ENCODE measurements at places on chromosomes 6 and 20.

DNA sequence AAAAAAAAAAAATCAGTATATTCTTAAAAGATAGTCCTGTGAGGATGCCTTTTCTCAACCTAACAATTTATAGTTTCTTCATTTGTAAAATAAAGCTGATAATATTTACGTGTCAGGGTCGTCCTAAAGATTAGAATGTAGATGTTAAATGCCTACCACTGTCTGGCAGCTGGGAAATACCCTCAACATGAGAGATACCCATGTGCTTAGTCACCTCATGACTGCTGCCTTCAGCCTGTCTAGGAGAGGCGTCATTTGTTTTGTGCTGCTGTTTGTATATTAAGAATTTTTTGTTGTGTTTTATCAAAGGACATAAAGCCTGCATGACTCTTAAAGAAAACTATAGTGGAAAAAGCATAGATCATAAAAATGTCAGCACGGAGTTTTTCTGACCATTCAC is 9.5 kb downstream of the FAM120B start:
- DNase-seq, result no peak

DNA sequence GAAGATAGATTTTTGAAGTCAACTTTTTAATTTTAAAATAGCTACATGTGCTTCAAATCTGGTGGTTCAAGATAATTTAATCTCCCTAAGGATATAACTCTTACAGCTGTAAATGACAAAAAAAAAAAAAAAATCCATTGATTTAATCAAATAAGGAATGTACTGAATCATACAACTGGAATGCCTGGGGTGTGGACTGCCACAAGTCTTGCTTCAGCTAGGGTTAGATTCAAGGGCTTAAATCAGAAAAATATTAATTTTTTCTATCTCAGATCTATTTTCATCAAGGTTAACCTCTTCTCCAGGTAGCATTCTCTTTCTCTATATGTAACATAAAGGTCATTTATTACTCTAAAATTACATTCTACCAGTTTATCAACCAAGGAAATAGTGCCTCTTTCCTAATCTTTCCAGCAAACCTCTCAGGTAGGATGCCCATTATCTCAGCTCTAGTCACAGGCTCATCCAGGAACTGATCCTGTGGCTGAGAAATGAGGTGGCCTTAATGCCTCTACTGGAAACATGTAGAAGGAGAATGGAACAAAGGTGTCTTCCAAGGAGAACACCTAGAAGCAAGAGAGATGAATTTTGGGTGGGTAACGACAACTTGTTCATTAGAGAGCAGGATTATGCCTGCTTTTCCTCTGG is 466.9 kb downstream of the CBLN4 start:
- no peak for DNase-seq

DNA sequence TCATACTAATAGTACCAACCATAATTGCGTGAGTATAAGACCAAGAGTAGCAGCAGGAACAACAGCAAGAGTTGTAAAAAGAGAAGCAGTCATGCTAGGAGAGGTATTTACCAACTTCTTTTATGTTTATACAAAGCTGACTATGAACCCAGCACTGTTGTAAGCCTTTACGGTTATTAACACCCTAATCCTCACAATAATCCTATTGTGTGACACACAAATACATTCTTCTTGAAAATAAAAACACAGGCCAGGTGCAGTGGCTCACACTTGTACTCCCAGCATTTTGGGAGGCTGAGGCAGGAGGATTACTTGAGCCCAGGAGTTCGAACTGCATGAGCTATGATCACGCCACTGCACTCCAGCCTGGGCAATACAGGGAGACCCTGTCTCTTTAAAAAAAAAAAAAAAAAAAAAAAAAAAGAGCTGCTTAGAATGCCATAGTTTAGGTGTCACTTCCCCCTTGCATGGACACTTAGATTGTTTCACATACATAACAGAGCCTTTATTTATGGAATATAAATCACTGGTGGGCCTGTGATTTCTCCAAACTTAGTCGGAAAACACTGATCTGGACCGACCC is 20.2 kb downstream of the HCK start:
- no peak for DNase-seq

DNA sequence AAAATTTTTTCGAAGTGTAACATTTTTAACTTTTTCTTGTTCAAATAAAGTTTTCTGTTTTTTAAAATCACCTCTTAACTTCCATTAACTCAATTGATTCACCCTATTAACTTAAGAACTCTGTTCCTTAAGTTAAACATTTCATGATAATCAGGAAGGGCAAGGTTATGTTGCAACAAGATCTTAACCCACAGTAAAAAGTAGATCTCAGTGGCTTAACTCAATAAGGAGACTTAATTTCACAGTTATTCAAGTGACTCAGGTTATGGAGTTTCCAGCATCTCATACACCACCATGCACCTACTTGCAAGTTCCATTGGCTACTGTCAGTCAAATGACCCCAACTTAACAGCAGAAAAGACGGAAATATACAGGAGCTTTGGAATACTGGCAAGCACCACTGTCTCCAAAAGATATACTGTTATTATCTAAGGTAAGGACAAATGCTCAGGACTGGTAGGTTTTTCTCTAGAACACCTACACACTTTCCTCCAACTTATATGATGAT is 11.2 kb downstream of the HLA-DQB1 start:
- DNase-seq, result no peak

DNA sequence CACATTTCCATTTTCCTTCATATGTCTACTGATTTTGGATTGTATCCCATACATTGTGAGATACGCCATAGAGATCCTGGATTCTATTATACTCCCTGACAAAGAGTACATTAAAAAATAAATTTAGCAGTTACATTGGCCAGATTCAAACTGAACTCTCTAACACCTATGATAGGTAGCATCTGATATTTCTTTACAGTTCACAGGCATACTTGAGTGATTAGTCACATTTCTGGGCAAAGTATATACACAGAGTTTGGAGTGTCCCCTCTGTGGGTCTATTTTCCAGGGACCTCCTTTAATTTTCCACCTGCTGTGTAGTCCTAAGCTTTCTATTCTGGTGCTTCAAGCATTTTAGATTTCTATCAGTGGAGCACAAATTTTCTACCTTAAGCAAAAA is 96.4 kb downstream of the TBC1D32 start:
- no peak for DNase-seq

GRCh38 chr6:30955367-30956042 is 14.7 kb downstream of the MUCL3 start:
- peak; percentile 70 for DNase-seq

DNA sequence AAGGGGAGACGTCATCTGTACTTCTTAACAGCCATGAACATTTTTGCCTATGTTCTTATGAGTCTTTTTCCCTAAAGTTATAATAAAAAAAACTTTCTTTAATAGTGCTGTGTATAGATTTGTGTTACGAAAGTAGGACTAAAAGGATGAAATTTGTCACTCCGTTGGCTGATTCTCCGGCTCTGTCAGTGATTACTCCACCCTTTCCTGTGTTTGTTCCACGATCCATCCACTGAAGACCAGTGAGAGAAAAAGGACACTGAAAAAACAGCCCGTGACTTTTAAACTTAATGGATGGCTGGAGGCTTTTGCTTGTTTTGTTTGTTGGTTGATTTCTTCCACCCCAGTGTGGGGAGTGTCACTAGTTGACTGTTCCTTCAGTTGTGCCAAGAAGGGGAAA is 232.0 kb upstream of the NOX3 start:
- DNase-seq, result no peak

DNA sequence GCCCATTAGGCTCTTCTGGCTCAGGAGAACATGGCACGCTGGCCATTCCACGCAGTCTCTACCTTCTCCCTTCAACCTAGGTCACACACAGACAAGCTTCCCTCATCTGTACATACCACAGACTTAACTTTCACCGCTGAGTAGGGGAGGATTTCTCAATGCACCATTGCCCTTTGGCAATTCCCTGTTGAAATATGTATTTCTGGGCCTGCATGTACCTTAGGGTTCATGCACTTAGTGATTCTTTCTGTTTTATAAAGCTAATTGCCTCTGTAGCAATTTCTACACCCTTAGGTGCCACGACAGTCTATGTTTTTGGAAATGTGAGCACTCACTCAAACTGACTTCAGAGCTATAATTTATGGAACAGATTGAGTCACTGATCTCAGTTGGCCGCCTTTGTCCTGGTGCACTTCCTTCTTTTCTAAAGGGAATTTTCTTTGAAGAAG is 253.8 kb upstream of the PRDM1 start:
- DNase-seq, result no peak

DNA sequence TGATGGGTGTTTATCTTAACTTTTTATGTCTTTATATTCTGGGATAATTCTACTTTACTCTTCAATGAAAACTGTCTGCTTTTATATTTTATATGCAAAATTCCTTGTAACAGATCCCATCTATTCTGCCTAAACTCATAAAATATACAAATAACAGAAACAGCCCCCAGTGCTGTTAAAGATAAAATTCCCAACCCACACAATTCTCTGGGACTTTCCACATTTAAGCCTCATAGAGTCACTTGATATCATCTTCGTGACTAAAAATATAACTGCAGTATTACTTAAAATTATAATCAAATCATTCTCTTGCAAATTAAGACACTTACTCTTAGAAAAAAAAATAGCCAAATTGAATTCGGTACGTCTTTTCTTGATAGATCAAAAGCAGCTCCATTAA is 60.2 kb downstream of the INSM1 start:
- no peak for DNase-seq

DNA sequence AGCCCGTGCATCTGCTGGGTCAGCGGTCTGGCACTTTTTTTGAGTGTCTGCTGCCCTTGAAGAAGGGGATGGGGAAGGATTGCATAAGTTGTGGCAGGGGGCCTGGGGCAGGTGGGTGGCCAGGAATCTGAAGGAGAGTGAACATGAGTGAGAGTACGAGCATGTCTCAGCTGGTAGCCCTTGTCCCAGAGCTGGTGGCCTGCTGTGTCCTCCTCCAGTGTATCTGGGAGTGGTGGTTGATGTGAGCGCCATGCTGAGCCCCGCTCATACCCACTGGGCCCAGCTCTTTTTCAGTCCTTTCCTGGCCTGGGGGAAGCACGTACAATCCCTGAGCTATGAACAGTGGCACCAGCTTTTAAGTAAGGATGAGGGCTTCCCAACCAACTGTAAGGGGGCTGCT is 136.2 kb upstream of the AGPAT4 start:
- no peak for DNase-seq

DNA sequence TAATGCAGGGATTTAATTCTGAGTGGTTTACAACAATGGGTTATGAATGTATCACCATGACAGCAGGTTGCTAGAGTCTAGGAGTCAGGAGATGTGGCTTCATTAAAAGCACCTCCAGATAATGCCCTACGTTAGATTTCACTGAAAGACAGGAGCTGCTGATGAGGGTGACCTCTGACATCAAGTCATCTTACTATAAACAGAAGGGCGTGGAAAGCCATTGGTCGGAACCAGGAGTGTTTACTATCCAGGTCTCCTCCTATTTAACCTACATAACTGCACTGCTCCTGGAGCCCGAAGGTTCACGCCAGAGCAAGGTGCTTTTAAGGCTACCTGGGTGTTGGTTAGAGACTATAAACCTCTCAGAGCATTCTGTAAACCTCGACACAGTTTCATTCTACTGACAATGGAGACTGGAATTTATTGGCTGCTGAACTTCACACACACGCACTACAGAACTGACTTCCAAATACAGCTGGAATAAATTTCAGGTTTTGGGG is 128.7 kb downstream of the EYA4 start:
- no peak for DNase-seq

DNA sequence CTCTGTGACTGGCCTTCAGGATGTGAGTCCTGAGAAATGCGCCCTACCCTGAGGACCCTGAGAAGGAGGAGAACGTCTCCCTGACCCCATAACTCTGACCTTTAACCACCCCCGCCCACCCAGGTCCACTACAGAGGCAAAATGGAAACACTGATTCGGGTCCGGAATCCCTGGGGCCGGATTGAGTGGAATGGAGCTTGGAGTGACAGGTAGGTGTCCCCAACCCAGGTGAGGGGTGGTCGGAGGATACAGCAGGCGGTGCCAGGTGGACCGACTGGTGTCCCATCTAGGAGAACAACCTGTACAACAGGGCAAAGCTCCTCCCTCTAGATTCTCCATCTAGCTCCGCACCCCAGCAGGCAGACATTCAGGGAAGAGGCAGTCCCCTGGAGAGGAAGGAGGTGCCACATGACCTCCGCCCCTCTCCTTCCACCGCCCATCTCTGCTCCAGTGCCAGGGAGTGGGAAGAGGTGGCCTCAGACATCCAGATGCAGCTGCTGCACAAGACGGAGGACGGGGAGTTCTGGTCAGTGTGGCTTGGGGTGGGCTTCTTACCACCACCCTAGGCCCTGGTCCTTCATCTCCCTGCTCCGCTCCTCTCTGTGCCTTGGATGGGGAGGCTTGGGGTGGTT is 17.6 kb downstream of the CAPN11 start:
- no peak for DNase-seq

DNA sequence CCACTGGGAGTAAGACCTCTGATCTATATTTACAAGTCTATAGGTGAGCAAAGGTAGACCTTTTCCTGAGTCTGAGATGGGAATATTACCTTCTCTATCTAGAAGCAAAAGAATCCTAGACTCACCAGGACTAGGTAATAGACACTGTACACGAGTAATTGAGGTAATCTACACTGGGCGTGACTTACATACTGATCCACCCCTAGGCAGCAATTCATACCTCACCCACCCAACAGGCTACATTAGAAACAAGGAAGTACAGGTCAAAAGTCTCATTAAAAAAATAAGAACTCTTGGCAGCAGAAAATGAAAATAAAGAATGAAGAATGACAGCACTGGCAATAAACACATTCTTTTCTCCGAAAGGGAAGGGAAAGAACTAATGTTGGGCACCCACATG is 7.6 kb downstream of the CSNK2A1 start:
- DNase-seq, result no peak

GRCh38 chr20:13930281-13930680 is 60.1 kb downstream of the SEL1L2 start:
- DNase-seq, result no peak

- DNase-seq, result no peak
Measured at GRCh38 chr20:50427719-50428083, 82.5 kb upstream of the PTPN1 start.

DNA sequence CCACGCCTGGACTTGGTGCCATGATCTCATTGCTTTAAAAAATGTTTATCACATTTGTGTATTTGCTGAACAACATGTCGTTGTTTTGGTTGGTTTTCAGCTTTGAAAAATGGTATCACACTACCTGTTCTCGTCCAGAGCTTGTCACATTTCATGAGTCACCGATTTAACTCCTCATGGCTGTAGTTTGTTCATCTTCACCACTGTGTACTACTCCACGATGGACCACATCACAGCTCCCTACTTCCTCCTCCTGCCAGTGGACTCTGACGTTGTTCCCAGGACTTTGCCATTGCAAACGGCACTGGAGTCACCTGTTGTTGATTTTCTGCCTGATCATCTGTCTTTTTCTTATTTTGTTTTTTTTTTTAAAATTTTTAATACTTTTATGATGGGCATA is 157.7 kb downstream of the ERMARD start:
- no peak for DNase-seq

GRCh38 chr6:139546106-139546472 is 171.6 kb upstream of the CITED2 start:
- DNase-seq, result no peak

- no peak for DNase-seq
Measured at GRCh38 chr20:57934007-57934805, 224.4 kb upstream of the PMEPA1 start.

DNA sequence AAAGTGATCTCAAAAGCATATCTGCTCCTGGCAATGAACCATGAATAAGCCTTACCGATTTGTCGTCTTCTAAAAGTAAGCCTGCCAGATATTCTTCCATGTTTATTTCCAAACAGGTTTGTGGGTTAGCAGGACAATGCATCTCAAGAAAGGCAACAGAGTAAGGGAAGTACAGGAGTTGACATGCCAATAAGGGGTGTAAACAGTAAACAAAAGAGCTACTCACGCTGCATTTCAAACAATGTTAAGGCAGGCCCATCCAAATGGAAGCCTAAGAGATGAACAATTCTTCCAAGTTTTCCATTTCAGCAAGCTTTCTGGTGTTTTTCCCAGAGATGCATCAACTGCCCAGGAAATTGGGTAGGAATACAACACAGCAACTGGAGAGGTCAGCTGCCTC is 27.8 kb upstream of the CRIP3 start:
- DNase-seq, result no peak
